HFFc6 (cell line): ENCODE measurements at places on chromosomes 2 and 18. TPM values are rescaled to one million over a fixed set of nuclear protein-coding genes. Genes with fewer than 3 reads are reported as not detected.

ACSL3 gene
- total RNA-seq = 61.7 to 91.7 TPM (median 66.6 TPM) in 3 replicates

GRCh38 chr18:41693008-41693407 is 262.0 kb upstream of the PIK3C3 start:
- H3K27me3 ChIP-seq = peaks cover 3% of the 10 kb centered on the region; the same call in 1 of the 2 replicates
- H3K4me1 ChIP-seq = no peaks in the 10 kb centered on the region
- H3K27ac ChIP-seq = no peak overlapping the region
- no peak for DNase-seq
- no peaks in the 10 kb centered on the region for H3K36me3 ChIP-seq

REG3G gene
- total RNA-seq = not detected in 3 replicates

DNA sequence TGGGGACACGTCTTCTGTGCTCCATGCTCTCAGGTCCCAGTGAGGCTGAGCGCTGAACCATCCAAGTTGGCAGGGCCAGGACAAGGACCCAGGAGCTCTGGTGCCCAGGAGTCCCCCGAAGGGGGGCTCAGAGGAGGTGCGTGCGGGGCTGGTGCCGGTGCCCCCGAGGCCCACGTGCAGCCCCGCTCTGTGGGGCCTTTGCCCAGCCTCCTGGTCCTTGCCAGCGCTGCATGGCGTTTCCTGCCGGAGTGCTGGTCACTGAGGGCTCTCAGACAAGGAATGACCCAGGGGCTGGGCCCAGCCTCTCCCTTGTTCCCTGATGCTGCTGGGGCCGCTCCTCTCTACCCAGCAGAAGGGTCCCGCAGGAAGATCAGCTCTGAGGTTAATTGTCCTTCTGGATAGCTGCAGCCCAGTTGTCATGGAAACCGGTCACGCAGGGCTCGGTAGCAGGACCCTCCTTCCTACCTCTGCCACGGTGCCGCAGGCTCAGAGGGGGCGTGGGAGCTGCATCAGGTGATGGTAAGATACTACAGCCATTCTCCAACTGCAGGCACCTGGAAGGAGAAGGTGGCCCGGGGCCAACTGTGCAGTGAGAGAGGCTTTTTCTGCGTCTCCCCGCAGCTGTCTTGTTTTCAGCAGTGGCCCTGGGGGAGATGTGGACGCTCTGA is 64.5 kb downstream of the RRM2 start:
- no peaks in the 10 kb centered on the region; the same call in 1 of the 2 replicates for H3K36me3 ChIP-seq
- H3K27me3 ChIP-seq = no peaks in the 10 kb centered on the region; the same call in 1 of the 2 replicates
- no peak for DNase-seq
- H3K4me3 ChIP-seq = no peak overlapping the region
- peaks cover 6% of the 10 kb centered on the region; the same call in 1 of the 2 replicates for H3K4me1 ChIP-seq

- H3K36me3 ChIP-seq = no peaks in the 10 kb centered on the region
- DNase-seq = no peak
- peaks cover 2% of the 10 kb centered on the region; the same call in 1 of the 2 replicates for H3K27me3 ChIP-seq
- no peak overlapping the region for H3K4me3 ChIP-seq
- no peak overlapping the region for H3K27ac ChIP-seq
Observed at GRCh38 chr2:107936433-107937359, 49.6 kb upstream of the SLC5A7 start.

DNA sequence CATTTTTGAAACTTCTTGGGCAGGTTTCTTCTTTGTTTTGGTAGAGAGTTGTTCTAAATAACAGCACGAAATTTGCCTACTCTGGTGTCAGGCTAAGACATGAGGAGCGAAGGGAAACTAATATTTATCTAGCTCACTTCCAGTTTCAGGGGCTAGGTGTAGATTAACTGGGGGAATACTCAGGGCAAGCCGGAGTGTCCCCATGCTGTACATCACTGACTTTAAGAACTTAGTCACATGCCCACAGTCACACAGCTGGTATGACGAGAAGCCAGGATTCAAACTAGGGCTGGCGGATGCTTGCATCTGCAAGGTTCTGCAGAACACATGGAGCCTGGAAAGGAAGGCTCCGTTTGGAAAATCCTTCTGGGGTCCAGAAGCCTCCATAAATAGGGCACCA is 133.3 kb downstream of the ALPK2 start:
- H3K27ac ChIP-seq = no peak overlapping the region
- H3K36me3 ChIP-seq = peaks cover 25% of the 10 kb centered on the region
- peaks cover 25% of the 10 kb centered on the region for H3K4me1 ChIP-seq
- H3K27me3 ChIP-seq = peaks cover 3% of the 10 kb centered on the region
- no peak for DNase-seq

GRCh38 chr18:59145055-59145454 is 5.4 kb downstream of the SEC11C start:
- H3K27me3 ChIP-seq = peaks cover 3% of the 10 kb centered on the region; the same call in 1 of the 2 replicates
- no peak overlapping the region for H3K4me3 ChIP-seq
- no peak overlapping the region for H3K27ac ChIP-seq
- H3K4me1 ChIP-seq = peaks cover 30% of the 10 kb centered on the region
- no peak for DNase-seq

SPP2 gene
- total RNA-seq = not detected in 3 replicates

DNA sequence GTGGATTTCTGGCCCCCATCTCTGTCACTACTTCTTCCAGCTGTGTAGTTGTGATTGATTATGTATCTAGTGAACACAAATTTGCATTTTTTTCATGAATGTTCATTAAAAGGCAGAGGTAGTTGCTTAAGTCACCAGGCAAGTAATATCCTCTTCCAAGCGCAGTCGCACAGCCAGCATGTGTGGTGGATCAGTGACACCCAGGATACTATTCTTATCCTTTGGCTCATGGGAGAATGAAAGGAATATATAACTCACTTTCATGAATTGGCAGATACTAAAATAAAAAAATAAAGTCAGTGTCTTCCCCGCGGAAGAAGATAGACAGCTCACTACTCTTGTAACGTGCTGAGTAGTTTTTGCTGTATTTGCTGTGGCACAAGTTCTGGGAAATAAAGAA is 387.8 kb downstream of the CDH7 start:
- H3K4me3 ChIP-seq = no peak overlapping the region
- H3K27me3 ChIP-seq = no peaks in the 10 kb centered on the region
- H3K4me1 ChIP-seq = no peaks in the 10 kb centered on the region
- no peaks in the 10 kb centered on the region for H3K36me3 ChIP-seq
- no peak for DNase-seq

- H3K4me3 ChIP-seq = no peak overlapping the region
- H3K27me3 ChIP-seq = peaks cover 9% of the 10 kb centered on the region
- no peak for DNase-seq
- no peak overlapping the region for H3K27ac ChIP-seq
- peaks cover 53% of the 10 kb centered on the region for H3K4me1 ChIP-seq
Observed at GRCh38 chr18:48842259-48843061, 108.3 kb downstream of the SMAD7 start.

DNA sequence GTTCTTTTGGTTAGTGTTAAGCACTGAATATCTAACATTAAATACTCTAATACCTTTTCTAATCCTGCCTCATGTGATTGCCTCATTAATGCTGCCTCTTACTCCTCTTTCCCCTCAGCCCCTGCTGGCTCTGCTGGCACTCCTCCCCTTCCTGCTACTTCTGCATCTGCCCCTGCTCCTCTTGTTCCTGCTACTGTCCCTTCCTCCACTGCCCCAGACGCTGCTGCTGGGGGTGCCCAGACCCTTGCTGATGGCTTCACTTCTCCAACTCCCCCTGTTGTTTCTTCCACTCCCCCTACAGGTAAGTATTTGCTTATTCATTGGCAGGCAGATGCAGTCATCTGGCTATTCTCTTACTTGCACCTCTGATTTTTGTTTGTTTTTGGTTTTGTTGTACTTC is 68.5 kb downstream of the ABI2 start:
- no peak overlapping the region for H3K4me3 ChIP-seq
- H3K27ac ChIP-seq = peak overlapping the region; percentile 32; the same call in 1 of the 2 replicates
- peaks cover 3% of the 10 kb centered on the region for H3K27me3 ChIP-seq
- no peak for DNase-seq
- peaks cover 42% of the 10 kb centered on the region for H3K4me1 ChIP-seq
- peaks cover 45% of the 10 kb centered on the region for H3K36me3 ChIP-seq

DNA sequence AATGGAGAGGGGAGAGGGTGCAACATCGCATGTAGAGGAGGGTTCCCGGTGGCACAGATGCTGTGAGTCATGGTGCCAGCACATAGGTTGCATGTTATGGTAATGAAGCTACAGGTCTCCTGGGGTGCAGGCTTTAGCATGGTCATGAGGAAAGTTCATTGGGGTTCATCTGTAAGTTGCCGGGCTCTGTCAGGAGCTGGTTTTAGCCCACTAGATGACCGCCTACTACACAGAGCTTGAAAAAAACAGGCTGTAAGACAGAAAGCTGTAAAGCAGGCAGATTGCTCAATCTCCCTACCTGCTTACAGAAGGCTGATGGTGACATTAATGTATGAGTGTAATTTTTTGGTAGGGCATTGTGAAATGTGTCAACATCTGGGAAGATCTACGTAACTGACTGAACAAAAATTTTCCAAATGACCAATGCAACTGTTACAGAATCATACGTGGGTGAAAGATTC is 23.9 kb downstream of the DYSF start:
- no peak overlapping the region for H3K4me3 ChIP-seq
- no peaks in the 10 kb centered on the region for H3K36me3 ChIP-seq
- H3K27ac ChIP-seq = no peak overlapping the region
- no peak for DNase-seq
- peaks cover 30% of the 10 kb centered on the region for H3K27me3 ChIP-seq

GRCh38 chr2:13495051-13495450 is 778.3 kb downstream of the TRIB2 start:
- no peaks in the 10 kb centered on the region; the same call in 1 of the 2 replicates for H3K36me3 ChIP-seq
- no peaks in the 10 kb centered on the region for H3K4me1 ChIP-seq
- no peak overlapping the region for H3K27ac ChIP-seq
- no peak for DNase-seq

GRCh38 chr2:151543876-151544275 is 134.2 kb downstream of the RIF1 start:
- H3K4me3 ChIP-seq = no peak overlapping the region
- no peak for DNase-seq
- no peaks in the 10 kb centered on the region for H3K36me3 ChIP-seq
- H3K27ac ChIP-seq = no peak overlapping the region

- H3K36me3 ChIP-seq = 0 out of 2 replicates have a peak, but pooled peaks cover 11% of the 10 kb centered on the region
- peaks cover 54% of the 10 kb centered on the region for H3K4me1 ChIP-seq
- H3K4me3 ChIP-seq = peak overlapping the region; percentile 65
Observed at GRCh38 chr2:149562324-149562723, 25.3 kb downstream of the MMADHC start.

ATP6V1B1 gene
- 0.32 to 0.57 TPM (median 0.50 TPM) in 3 replicates for total RNA-seq
